ENCODE measurements at places on chromosomes 1 and 21.

GRCh38 chr21:35438643-35439404 lies 389.7 kb upstream of the RUNX1 start:
- no peak for DNase-seq

DNA sequence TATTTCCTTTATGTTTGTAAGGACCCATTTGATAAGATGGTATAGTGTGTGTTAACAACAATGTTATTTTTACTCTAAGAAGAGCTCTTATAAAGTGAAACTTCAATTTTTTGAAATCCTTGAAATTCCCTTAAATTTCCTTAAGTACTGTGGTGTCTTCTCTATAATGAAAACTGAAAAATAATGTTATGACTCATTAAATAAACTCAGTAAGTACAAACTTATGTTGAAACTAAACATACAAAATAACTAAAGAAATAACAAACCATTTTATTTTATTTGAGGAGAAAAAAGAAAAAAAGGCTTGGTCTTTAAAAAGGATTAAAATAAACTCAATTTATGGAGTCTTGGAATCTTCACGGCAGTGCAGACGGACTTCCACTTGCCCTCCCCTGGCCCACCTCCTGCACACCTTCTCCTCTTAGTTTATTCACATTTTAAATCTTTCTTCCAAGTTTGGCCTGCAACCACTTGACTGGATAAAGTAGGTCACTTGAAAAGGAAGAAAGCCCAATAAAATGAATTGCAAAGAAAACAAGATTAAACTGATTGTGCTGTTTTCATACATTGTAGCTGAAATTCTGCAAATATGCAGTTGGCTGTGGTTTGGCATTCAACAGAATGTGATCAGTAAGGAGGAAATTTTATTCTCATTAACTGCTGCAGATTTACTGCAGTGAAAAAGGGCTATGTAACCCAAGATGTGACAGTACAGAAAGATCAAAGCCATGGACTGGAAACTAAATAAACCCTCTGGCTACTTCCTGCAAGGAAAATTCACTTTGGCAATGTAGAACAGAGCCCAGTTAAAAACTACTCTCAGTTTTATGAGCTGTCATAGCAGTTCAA lies 48.5 kb upstream of the SCYL3 start:
- no peak for DNase-seq

DNA sequence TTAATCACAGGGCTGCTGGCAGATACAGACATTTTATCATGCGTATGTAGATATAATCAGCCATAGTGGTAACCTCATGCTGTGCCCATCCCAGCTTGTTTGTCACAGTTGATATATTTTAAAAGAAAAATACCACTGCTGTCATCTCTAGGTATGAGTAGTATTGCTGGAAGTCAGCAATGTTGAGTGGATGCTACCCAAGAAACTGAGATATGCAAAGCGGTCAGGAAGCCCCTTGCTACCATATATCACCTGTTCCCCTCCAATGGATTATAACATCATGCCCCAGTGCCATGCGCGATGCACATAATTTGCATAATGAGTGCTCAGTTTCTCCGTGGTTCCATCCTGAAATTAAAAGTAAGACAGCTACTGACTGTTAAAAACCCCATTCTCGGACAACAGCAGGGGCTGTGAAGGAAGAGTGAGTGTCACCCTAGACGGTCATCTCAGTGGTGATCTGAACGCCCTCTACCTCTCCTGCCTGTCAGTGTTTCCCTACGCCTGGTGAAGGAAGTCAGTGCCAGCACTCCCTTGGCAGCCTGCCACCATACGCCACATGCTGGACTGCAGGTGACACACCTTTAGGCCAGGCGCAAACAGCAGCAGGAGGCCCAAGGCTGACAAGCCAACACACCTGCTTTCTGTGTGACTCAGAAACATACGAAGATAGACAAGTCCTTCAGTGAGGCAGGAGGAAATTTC lies 2.7 kb downstream of the IL10RB start:
- no peak for DNase-seq

- no peak for DNase-seq
These were observed 470 bp downstream of the TNR start for GRCh38 chr1:175742790-175743459.

DNA sequence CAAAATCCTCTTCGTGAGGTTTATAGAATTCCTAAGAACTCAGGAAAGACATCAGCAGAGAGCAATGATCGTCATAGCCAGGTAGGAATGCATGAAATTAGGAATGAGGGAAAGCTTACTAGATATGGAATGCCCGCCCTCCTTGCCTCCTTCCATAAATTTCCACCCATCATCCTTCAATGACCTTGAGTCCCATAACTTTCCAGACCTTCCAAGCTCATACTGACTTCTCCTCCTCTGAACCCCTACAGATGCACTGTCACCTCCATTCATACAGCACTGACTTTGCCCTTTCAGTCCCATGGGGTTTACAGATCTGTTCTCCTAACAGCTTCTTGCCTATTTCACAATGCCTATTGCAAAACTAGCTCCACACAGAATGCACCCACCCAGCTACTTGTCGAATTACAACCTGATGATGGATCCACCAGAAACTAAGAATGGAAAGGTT lies 23.8 kb upstream of the PPP1R15B start:
- DNase-seq, result no peak

DNA sequence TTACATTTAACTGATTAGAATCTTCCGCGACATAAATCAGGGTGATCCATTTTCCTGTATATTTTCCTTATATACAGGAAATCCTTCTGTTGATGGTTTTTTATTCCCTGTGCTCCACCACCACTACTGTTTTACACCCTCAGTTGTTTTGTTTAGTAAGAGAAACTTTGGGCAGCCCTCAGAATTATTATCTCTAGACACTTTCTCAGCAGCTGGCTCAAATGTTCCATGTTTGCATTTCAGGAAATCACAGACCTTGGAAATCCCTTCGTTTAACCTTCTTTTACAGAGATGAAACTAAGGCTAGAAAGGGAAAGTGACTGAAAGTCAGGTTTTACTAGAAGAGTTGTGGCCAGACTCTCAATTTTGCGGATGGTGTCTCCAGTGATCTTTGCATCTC lies 15.2 kb downstream of the ZNF697 start:
- no peak for DNase-seq

- DNase-seq, result no peak
These were observed 543.5 kb downstream of the PTPRC start for GRCh38 chr1:199182186-199182843.

DNA sequence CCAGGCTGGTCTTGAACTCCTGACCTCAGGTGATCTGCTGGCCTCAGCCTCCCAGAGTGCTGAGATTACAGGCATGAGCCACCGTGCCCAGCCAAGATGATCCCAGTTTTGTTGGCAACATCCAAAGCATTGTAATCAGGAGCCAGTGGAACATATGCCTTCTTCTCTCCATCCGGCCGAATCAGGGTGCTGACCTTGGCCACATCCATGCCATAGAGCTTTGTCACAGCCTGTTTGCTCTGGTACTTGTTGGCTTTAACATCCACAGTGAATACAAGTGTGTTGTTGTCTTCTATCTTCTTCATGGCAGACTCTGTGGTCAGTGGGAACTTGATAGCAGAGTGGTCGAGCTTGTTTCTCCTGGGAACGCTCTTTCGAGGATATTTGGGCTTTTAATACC lies 17.1 kb downstream of the TNFRSF8 start:
- DNase-seq, result peak; percentile 35

DNA sequence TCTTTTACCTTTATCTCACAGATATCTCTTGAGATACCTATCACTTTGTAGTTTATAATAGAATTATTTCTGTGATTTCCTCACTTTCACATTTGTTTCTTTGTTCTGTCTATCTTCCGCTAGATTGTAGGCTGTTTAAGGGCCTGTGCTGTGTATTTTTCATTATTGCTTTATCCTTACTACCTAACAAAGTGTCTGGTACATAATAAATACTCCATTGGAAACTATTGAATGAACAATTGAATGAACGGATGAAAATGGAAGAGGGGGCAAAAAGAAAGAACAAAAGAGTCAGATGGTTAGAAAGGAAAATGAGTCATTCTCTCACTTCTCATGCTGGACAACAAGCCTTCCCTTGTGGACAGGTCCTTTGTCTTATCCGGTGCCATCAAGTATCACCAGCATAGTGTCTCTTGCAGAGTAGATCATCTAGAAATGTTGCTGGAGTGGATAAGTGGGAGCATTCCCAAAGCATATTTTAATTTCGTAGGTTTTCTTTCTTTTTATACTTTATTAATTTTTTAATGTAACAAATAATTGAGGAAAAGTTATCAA lies 159.8 kb downstream of the NEK7 start:
- DNase-seq, result no peak

GRCh38 chr1:18631496-18632217 lies 1.0 kb downstream of the PAX7 start:
- DNase-seq, result no peak

GRCh38 chr1:173328961-173329360 lies 121.8 kb upstream of the TNFSF4 start:
- no peak for DNase-seq

- no peak for DNase-seq
These were observed 90.7 kb downstream of the CDC7 start for GRCh38 chr1:91591175-91591974.

DNA sequence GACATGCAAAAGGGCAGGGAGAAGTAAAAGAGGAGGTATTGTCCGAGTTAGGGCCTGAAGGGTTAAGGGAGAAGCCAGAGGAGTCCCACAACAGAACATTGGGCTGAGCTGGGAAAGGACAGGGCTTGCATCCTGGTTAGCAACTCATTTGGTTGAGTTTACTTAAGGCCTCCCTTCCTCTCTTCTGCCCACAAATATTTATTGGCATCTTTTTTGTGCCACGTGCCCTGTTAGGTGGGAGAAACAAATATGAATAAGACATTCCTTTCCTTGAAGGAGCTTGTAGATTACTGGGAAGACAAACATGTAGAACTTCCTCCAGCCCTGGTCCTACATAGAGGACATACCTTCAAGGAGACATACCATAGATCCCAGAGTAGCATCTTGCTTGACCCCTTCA lies 53.0 kb upstream of the PRELP start:
- DNase-seq, result no peak

DNA sequence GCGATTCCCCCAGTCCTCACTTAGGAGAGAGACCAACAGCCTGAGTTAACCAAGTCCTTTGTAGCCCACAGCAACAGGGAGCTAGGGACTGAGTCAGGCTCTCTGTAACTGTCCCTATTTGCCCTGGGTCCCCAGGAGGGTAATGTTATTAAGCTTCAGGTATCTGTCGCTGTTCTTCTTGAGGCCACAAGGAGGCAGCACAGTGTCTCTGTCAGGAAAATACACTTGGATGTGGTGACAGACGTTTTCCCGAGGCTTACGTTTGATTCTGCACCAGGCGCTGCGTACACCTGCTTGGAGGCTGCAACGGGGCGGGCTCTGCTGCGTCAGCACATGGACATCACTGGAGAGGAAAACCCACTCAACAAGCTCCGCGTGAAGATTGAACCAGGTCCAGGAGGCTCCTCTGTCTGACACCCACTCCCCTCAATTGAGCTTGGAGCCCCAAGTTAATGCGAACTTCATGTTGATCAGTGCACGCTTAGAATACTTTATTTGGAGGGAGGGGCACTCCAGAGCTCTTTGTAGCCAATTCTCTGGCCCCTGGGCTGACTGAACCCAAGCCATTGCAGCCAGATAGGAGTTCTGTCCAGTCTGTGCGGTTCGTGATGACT lies 10.7 kb upstream of the ELF3 start:
- no peak for DNase-seq

DNA sequence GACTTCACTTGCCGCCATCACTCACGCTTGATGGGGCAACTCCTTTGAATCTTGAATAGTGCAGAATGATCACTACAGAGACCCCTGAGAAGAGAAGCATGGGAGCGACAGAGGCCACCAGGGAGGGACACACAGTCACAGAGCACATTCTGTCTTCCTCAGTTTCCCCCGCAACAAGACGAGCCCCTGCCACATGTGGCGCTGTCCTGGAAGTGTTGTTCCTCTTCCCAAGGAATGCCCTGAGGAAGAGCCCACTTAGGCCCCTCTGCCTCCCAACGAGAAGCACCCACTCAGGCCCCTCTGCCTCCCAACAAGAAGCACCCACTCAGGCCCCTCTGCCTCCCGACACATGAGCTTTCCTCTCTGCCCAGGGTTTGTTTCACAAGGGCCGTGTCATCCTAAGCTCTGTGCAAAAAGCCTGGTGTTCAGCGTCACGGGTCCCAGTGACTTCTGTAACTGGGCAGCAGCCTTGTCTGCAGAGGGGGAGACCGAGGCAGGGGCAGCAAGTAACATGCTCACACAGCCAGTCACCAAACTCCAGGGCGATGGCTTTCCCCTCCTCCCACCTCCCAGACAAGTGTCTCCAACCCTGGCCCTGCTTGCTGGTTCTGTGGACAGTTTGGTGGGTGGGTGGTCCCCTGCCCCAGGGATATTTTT lies 19.8 kb downstream of the SLC37A1 start:
- no peak for DNase-seq

DNA sequence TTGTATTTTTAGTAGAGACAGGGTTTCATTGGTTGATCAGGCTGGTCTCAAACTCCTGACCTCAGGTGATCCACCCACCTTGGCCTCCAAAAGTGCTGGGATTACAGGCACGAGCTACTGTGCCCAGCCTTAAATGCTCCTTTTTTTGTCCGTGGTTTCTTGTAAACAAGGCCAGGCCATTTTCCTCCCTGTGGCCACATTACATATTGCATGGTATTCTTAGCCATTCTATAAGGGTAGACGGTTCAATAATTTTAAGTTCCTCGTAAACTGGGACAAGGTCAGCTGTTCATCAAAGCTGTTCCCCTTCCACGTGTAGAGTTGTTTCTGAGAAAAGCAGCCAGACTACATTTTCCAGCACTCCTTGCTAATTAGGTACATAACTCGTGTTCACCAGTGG lies 10.3 kb upstream of the LUZP1 start:
- DNase-seq, result no peak

DNA sequence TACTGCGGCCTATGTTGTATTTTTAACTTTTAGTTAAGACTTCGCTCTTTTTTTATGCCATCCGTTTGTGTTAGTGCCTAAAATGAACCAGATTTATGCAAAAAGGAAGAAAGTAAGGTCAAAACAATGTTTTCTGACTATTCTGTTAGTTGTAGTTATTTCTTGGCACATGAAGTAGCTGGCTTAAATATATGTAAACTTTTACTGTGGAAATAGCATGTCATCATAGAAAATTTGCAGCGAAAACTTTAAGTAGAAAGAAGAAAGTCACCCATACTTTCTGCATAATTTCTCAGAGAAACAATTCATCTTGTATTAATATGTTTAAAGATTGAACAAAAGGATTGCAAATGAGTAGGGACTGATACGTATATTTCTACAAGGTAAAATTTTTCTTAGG lies 106.4 kb downstream of the NEK7 start:
- no peak for DNase-seq

- no peak for DNase-seq
These were observed 556 bp downstream of the WDR77 start for GRCh38 chr1:111448482-111448917.

- no peak for DNase-seq
These were observed 362 bp downstream of the ZBTB48 start for GRCh38 chr1:6580119-6580592.

GRCh38 chr1:47772281-47772680 lies 224.9 kb downstream of the TRABD2B start:
- DNase-seq, result no peak

Measured in chondrocyte (in vitro differentiated cells).